Renal pelvis (tissue), 12 donors: ENCODE measurements at places on chromosomes 11 and 22.

DNA sequence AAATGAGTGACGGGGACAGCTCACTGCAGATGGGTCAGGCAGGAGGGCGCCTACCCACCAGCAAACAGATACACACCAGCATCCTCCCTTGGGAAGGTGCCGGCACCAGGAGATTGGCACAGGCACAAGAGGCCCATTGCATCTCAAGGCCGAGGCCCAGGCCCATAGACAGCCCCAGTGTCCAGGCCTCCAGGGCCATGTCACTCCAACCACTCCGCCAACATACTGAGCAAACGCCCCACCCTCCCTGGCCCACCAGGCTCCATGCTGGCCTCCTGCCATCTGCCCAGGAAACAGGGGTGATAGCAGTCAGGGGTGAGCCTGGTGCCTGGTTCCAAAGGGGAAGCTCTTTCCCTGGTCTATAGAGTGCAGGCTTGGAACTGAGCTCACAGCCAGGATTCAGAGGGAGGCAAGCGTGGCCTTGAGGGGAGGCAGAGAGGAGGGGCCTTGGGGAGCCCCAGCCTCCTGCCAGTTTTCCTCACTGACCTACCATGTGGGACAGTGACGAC, 34.7 kb downstream of the PISD start:
- no peak for DNase-seq

DNA sequence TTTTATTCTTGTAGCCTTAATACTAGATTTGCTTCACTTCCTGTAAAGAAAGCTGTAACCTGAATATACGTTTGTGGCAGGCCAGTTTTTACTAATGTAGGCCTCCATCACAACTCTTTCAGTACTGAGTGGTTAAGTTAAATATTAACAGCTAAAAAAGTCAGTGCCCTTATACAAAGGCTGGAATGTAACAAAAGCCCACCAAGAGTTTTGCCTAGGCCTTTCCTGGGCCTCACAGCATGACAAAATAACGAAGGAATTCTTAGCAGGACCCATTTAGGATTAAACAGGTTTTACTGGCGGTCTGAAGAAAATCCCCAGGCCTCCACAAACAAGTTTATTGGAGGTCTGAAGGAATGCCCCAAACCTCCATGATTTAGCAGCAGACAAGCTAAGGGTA, 43.7 kb downstream of the PIWIL3 start:
- no peak for DNase-seq

DNA sequence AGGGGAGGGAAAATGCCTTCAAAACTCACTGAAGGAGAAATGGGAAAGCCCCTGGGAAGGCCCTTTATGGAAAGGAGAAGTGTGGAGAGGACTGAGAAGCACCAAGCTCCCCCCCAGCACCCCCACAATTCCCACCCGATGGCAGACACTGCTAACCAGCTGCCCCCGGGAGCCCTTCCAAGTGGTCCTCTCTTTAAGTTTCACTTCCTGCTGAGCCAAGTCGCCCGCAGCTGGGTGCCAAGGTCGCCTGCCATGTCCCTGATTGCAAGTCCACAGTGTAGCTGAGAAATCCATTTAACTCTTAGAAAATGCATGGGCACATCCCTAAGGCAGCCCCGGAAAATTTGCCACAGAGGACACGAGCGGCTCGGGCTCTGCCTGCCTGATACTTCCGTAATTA, 68.2 kb downstream of the GALNT18 start:
- no peak for DNase-seq

- DNase-seq, result no peak
These were observed 126.3 kb downstream of the FEZ1 start for GRCh38 chr11:125369808-125370207.

DNA sequence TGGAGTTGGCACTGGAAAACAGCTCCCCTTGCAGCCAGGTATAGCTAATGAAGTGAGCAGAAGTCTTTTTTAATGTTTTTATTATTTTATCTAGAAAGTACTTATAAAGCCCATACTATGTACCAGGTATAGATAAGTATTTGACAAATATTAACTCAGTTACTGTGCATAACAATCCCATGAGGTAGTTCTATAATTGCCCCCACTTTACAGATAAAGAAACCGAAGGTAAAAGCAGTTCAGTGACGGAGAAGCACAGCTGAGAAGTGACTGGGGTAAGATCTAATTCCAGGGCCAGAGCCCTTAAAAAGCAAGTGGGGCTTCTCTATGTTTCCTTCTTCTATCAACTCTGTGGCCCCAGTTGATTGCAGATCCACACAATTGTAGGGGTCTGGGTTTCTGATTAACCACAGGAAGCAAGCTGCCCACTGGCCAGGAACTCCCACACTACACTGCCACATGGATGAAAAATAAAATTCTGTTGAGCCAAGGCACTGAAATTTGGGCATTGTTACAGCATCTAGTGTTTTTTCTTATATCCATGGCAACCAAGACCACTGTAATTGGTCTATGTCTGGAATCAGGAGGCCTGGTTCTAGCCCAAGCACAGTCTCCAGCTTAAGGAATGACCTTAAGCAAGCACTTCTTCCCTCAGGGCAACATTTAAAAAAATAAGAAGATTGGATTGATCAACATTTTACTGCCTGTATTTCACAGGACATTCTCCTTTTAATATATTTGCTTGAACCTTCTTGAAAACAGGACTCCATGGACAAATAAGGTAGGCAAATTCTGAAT, 55.3 kb upstream of the TEAD1 start:
- DNase-seq, result no peak
